CD4-positive, CD25-positive, alpha-beta regulatory T cell (primary cell): ENCODE measurements at places on chromosomes 3 and 15.

- no peak for DNase-seq
Measured at GRCh38 chr3:50486219-50486888, 17.1 kb downstream of the CACNA2D2 start.

DNA sequence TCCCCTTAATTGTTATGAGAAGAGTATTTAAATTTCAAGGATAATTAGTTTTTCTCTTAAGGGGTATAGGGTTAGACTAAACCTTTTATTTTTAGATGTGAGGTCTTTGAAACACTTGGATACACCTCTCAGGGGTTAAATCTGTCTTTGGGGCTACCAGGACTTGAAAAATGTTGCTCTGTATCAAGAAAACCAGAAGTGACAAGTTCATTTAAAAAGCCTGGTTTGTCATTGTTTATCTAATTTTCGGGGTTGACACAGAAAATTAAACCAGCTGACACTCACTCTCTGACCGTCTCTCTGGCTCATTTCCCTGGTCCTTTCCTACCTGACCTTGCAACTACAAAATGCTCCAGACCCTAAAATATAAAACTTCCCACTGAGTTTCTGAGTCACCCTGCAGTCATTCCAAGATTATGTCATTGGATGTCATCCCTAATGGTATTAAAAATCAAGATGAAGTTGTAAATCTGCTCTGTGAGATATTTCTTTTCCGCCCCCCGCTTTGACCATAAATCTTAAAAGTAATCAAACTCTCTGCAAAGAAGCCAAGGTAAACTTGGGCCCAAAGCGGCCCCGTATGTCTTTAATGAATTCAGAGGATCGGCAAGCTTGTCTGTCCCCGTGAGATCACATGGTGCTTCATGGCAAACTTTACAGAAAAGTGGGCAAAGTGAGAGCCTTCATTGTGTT lies 32.9 kb upstream of the SKOR1 start:
- DNase-seq = no peak

DNA sequence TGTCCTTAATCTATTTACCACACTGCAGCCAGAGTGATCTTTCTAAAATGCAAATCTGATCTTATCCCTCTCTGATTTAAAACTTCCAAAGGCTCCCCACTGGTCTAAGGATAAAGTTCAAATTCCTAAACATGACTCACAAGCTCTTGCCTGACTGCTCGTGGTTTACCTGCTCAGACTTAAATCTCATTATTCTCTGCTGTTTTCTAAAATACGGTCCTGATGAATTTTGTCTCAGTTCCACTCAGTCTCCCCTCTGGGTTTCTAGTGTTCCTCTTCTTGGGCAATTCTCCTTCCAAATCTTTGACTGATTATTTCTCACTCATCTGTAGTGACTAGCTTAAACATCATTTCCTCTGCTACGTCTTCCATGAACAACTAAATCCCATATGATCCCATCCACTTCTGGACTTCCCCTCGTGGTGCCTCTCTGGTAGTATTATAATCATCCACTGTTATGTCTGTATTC lies 108.3 kb downstream of the P3H2 start:
- no peak for DNase-seq

DNA sequence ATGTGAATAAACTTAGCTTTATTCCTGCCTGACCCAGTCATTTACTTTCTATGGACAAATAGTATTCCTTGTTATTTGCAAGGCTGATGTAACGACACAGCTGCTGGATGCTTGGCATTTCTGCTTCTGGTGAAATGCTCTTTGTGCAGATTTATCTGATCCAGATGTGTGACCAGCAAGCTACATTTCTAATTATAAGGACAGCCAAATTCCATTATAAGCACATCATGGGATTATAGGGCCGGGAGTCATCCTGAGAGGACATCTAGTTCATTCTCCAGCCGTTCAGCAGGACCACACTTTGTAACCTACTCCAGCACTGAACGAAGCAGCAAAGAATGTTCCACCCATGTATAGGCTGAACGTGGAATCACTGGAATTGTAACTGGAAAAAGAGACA lies 42.9 kb downstream of the FNDC3B start:
- no peak for DNase-seq

GRCh38 chr15:43525131-43525530 lies 7.7 kb downstream of the MAP1A start:
- DNase-seq = no peak

- DNase-seq = no peak
Measured at GRCh38 chr3:51934991-51935885, 6.5 kb downstream of the RRP9 start.

- no peak for DNase-seq
Measured at GRCh38 chr15:34644061-34644460, 60.6 kb upstream of the GOLGA8B start.

- DNase-seq = no peak
Measured at GRCh38 chr15:82315519-82316246, 33.6 kb downstream of the GOLGA6L10 start.

DNA sequence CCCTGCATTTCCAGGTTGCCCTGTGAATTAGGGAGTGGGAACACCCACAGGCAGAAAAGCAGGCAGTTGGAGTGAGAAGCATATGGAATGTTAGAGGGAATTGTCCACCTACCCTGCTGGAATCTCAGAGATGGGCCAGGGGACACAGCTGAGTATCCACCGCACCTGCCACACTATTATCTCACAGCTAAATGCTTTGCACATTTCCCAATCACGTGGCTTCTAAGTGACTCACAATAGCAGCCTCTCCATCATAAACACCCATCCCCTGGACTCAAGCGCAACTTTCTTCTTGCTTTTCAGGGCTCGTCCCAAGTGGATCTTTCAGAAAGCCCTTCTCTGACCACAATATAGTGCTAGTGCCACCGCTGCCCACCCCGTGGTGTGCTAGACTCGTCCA lies 389.0 kb upstream of the LMCD1 start:
- no peak for DNase-seq

- no peak for DNase-seq
Measured at GRCh38 chr3:32340039-32340438, 51.6 kb upstream of the CMTM7 start.

GRCh38 chr3:34008836-34009809 lies 210.7 kb downstream of the PDCD6IP start:
- no peak for DNase-seq

GRCh38 chr15:74207652-74208440 lies 5.3 kb upstream of the STRA6 start:
- DNase-seq = no peak

- no peak for DNase-seq
Measured at GRCh38 chr3:21140785-21141184, 610.2 kb downstream of the ZNF385D start.

GRCh38 chr15:100468285-100468684 lies 60.5 kb downstream of the CERS3 start:
- no peak for DNase-seq

- DNase-seq = no peak
Measured at GRCh38 chr3:146180376-146180775, 19.4 kb upstream of the PLOD2 start.

DNA sequence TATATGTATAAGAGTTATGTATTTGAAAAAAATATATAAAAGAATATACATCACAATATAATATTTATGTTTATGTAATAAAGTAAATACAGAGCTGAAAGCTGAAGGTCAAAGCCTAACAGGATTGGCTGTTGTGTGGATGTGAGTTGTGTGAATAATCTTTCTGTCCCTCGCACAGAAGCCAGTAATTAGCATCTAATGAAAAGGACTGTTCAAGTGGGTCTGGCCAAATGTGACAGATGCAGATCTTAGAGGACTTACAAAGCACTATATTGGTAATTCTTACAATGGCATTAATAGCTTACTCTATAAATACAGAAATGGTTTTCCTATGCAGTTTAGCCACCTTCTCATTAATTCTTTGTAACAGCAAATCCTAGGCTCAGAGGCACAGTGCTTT lies 2.4 kb downstream of the MKRN3 start:
- DNase-seq = no peak

DNA sequence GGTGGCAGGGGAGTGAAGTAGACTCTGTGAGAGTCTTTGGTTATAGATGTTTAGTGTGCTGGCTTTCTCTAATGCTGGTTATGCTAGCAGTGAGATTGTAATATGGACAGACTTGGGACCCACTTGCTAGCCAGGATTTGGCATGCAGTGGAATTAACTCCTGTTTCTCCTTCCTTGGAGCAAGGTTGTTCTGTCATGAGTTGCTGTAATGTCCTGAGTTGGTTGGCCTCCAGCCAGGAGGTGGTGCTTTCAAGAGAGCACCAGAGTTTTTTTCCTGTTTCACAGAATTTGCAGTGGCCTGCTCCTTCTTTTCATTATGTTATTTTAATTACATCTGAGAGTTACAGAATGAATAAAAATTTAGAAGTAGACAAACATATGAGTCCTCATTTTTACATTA lies 88.1 kb upstream of the PXYLP1 start:
- DNase-seq = no peak

GRCh38 chr3:28972921-28973320 lies 307.9 kb upstream of the RBMS3 start:
- no peak for DNase-seq

- no peak for DNase-seq
Measured at GRCh38 chr3:11717768-11718636, 74.3 kb upstream of the VGLL4 start.

GRCh38 chr15:58065445-58066041 lies at the start of gene ALDH1A2:
Gene ALDH1A2, minus strand, starts transcription at chr15:58065711. Its CDS starts 61 bp downstream, at chr15:58065650.
- DNase-seq = no peak

- no peak for DNase-seq
Measured at GRCh38 chr3:49799761-49800160, at the start of gene CDHR4. Gene CDHR4, minus strand, starts transcription at chr3:49799873. Its CDS starts 61 bp downstream, at chr3:49799812.

- DNase-seq = no peak
Measured at GRCh38 chr3:148450819-148451218, 246.9 kb upstream of the AGTR1 start.

GRCh38 chr15:43275740-43276562 lies 9.2 kb upstream of the TGM5 start:
- no peak for DNase-seq

GRCh38 chr15:59457103-59457502 lies 19.1 kb downstream of the FAM81A start:
- DNase-seq = no peak

DNA sequence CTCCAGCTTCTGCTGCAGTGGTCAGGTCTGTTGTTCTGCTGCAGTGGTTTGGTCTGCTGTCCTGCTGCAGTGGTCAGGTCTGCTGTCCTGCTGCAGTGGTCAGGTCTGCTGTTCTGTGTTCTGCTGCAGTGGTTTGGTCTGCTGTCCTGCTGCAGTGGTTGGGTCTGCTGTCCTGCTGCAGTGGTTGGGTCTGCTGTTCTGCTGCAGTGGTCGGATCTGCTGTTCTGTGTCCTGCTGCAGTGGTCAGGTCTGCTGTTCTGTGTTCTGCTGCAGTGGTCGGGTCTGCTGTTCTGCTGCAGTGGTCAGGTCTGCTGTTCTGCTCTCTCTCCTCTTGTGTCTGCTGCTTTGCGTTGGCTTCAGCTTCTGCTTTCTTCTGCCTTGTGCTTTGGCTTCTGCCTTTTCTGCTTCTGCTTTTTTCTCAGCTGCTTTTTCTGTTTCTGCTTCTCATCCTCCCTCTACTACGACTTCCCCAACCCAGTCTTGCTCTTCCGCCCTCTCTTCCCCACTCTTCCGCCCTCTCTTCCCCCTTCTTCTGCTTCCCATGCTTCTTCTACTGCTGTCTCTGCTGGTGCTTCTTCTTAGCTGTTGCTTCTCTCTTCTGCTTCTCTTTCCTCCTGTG lies 50.7 kb downstream of the FAM43A start:
- DNase-seq = no peak

- no peak for DNase-seq
Measured at GRCh38 chr15:74995779-74996765, 709 bp downstream of the SCAMP5 start.
